ENCODE measurements at places on chromosomes 13 and 19.

DNA sequence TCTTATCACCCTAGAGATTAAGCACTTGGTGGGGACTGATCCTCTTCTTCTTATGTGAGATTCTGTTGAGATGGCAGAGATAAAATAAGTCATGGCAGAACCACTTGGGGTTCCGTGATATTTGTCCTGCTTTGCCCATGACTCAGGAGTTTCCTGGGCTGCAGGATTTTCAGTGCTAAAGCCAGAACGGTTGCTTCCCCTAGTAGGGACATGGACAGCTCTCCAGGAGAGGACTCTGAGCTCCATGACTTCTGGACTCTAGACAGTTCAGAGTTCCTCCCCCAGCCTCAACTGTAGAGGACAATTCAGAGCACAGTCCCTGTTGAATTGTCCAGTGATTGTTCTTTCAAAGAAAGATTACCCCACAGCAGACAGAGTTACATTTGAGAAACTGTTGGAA, 98.8 kb downstream of the OLFM4 start:
- no peak for DNase-seq

DNA sequence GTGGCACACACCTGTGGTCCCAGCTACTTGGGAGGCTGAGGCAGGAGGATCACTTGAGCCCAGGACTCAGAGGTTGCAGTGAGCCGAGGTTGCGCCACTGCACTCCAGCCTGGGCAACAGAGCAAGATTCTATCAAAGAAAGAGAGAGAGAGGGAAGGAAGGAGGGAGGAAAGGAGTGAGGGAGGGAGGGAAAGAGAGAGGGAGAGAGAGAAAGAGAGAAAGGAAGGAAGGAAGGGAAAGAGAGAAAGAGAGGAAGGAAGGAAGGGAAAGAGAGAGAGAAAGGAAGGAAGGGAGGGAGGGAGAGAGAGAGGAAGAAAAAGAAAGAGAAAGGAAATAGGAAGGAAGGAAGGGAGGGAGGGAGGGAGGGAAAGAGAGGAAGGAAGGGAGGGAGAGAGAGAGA, 12.4 kb downstream of the NRTN start:
- DNase-seq = no peak

DNA sequence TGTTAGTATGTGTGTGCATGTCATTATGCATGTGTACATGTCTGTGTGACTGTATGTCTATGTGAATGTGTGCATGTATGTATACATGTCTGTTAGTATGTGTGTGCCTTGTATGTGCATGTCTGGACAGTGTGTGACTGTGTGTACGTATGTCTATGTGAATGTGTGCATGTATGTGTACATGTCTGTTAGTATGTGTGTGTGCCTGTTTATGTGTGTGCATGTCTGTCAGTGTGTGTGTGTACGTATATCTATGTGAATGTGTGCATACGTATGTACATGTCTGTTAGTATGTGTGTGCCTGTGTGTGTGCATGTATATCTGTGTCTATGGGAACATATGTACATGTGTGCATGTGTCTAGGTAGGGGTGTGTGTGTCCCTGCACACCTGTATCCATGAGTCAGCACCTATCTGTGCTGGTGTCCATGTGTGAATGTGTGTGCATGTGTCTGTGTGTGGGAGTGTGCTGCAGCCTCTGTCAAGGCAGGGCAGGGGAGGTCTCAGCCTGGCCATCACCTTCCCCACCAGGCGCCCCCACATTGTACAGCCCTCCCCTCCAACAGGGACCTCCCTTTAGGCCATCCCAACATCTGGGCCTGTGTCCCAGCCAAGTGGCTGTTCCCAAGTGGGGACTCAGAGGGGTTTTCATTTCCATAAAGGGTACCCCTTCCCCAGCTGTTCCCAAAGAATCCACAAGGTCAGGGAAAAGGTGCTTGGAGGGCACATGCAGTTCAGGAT, 4.4 kb downstream of the GAS6 start:
- no peak for DNase-seq

GRCh38 chr13:109154146-109154545, 524.7 kb downstream of the MYO16 start:
- peak; percentile 19 for DNase-seq

All from BE2C (cell line).